Kidney capillary endothelial cell (primary cell): ENCODE measurements at places on chromosomes 6 and 20.

DNA sequence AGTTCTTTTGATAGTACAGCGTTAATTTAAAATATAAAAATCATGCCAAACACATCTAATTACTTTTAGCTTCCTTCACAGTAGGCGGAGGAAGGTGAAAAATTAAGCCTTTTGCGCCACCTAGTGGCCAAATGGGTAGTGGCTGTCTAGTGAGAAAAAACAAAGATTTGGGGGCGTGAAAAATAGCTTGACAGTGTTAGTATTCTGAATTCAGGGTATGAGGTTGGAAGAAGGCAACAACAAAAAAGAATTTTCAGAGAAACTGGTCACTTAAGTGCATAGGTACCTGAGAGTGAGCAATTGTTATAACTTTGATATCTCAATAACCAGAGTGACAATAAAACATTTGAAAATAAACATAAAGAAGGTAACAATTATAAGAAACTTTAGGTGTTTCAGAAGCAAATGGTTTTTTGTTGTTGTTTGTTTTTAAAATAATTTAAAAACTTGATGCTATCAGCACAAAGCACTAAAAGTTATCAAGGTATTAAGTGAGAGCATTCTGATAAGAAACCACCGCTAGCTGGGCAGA is 14.3 kb downstream of the PSMB9 start:
- DNase-seq, result peak; percentile 72

DNA sequence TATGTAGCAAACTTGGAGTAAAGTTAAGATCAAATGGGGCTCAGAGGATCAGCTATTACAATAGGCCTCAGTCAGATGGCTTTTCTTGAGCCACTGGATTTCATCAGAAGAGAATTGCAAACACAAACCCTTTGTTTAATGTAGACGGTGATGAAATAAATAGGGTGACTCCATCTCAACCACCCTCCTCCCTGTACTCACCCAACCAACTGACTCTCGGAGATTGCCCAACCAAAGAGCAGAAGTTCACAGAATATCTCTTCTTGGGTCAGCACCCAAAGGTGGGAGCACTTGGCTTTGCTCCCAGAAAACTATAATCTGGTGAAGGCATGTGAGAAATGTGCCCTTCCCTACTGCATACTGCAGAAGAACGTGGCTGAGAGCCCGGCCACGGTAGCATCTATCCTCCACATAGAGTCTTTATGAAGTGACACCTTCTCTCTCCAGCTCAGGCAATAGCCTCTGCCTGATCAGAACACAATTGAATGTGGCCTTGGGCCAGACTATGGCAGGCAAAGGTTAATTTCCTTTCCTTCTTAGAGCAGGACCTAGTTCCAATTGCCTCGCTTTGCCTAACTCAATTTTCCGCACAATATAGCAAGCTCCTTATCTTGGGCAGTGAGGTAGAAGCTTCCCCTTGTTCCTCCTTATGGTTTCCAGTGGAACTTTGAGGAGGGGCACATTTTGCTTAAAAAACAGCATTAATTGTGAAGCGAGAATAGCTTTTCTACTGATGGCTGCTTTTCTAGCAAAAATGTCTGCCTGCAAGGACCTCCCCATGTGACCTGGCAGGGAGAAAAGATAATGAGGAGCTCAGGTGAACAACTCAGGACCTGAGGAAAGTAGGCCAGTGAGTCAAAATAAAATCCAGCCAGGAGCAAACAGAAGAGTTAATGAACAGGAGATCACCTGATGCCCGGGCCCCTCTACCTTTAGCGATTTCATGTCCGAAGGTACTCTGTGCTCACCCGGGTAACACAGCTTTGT is 79.4 kb downstream of the GFOD1 start:
- no peak for DNase-seq

DNA sequence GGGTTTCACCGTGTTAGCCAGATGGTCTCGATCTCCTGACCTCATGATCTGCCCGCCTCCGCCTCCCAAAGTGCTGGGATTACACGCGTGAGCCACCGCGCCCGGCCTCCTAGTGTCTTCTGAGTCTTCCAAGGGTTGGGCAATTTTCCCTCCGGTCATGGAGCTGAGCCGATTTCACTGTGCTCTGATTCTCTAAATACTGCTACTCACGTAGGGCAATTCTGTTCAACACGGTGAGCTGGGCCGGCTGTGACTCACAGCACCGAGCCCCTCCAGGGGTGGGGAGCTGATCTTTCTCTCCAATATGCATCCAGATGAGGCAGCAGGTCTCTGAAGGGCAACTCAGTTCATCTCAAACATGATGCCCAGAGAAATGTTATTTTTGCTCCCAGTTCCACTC is 71.6 kb upstream of the CD93 start:
- DNase-seq, result no peak

GRCh38 chr6:141824350-141824749 is 308.4 kb upstream of the GJE1 start:
- DNase-seq, result no peak

DNA sequence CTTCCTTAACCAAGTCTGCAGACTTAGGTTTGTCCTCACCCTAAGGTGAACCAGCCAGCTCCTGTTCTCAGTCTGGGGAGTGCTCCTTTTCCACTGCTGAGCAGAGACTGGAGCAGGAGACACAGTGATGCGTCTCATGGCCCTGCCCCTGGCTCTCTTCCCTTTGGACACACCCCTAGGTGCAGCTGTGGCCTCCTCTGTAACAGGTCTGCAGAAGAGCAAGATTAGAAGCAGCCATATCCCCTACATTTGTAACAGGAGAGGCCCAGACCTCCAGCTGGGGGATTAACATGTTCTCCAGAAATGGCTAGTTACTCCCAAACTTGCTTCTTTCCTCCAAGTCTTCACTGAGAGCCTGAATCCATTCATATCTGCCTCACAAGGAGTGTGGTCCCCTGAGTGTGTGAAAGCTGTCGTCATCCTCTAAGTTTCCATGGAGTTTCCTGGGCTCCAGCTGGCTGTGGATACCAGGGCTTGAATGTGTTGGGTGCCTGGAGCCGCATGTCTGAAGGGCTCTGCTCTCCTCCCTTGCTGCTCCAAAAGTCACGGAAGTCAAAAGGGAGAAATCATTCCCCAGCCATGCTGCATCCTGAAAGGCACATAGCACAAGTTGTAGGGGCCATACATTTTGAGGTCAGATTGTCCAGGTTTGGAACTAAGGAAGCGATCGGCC is 57.7 kb downstream of the PPP1R14C start:
- no peak for DNase-seq
